RPMI8226 (cell line): ENCODE measurements at places on chromosomes 7 and 10.

- DNase-seq, result peak; percentile 68
Measured at GRCh38 chr10:70918851-70919530, 30.6 kb upstream of the PCBD1 start.

GRCh38 chr7:128456255-128456725 is 612 bp downstream of the HILPDA start:
- DNase-seq, result peak; percentile 25

- DNase-seq, result no peak
Measured at GRCh38 chr10:106577756-106578155, 586.8 kb downstream of the SORCS1 start.

- no peak for DNase-seq
Measured at GRCh38 chr10:123557366-123558108, 108.6 kb upstream of the GPR26 start.

GRCh38 chr7:75953931-75954330 is 39.0 kb downstream of the POR start:
- DNase-seq, result no peak

- DNase-seq, result no peak
Measured at GRCh38 chr10:132482090-132482800, 55.3 kb upstream of the INPP5A start.

DNA sequence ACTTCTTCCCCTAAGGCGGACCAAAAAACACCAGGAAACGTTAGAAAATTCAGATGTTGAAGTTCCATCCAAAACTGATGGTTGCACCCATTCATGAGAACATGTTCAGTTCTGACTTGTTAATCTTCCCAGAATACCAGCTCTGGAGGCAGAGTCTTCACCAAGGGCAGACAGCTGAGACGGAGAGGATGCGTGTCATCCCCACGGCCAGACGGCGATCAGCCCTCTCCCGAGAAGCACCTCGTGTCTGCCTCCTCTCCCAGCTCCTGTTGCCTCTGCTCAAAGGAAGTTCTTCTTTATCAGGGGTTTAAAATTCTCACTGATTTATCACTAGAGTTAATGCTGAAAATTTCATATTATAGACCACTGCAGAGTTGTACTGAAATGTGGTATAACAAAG is 269.7 kb downstream of the ZMYND11 start:
- no peak for DNase-seq

DNA sequence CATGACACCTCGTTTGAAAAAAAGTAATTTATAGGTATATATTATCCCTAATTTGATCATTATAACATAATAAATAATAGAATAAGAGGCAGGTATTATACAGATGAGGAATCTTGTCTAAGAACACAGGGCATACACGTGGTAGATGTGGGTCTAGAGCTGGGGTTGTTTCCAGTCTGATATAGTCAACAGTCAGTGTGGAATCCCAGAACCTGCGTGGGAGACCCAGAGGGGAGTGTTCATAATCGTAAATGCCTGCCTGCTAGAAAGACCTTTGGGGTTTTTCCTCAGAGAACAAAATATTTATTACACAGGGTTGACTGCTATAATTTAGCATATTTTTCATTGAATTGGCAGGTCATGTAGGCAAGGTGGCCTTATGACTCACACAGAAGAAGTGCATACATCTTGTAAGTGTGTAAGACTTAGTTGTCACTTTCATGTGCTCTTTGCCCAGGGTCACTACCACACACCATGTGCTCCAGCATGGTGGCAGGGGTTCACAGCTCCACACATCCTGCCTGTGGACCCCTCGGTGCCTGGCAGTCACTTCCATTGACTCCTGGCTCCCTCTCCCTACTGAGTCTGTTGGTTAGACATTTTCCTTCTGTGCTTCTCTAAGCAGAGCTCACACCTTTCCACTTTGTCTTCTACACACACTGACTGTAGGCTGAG is 94.9 kb upstream of the IKZF1 start:
- DNase-seq, result no peak

DNA sequence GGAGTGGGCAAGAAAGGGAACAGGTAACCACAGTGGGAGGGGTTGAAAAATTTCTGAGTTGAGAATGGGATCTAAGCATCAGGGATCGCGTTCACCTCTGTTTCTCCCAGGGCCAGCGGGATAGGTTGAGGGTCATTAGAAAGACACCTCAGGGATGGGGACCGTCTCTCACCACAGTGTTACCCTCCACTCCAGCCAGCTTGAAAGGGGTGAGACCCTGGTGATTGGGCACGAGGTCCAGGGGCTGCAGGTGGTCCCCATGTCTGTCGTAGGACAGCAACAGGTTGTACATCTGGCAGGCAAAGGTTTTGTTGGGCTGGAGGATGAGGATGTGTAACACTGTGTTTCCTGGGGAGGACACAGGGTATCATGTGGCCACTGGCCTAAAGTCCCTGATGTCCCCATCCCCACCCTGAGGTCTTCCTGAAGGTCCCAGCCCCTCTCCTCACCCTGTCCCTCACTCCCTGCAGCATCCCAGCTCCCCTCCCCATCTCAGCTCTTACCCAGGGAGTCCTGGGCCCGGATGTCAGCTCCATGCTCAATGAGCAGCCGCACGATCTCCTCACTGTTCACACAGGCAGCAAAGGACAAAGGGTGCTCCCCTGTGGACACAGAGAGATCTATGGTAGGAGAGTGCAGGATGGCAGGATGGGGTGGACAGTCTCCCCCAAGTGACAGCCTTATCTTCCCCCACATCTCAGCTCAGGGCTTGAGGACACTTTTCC is 9.1 kb downstream of the TRPV6 start:
- no peak for DNase-seq

- DNase-seq, result no peak
Measured at GRCh38 chr7:99143521-99143852, 421 bp downstream of the SMURF1 start.

GRCh38 chr7:133051066-133051465 is 30.8 kb downstream of the CHCHD3 start:
- DNase-seq, result peak; percentile 31

GRCh38 chr10:117462424-117462792 is 80.1 kb upstream of the EMX2 start:
- DNase-seq, result no peak

GRCh38 chr10:80094231-80094630 is 15.8 kb downstream of the TMEM254 start:
- DNase-seq, result no peak

GRCh38 chr7:158517571-158517970 is 70.1 kb downstream of the PTPRN2 start:
- no peak for DNase-seq

DNA sequence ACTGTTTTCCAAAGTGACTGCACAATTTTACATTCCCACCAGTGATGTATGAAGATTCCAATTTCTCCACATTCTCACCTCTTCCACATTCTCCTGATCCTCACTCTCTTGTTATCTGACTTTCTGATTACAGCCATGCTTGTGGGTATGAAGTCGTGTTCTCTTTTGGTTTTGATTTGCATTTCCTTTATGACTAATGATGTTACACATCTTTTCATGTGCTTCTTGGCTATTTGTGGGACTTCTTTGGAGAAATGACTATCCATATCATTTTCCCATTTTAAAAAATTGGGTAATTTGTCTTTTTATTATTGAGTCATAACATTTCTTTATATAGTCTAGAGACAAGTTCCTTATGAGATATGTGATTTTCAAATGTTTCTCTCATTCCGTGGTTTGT is 10.5 kb upstream of the GIMAP8 start:
- DNase-seq, result no peak

- DNase-seq, result no peak
Measured at GRCh38 chr7:80832006-80832405, 86.8 kb downstream of the SEMA3C start.

GRCh38 chr10:22945934-22946673 is 18.3 kb downstream of the ARMC3 start:
- DNase-seq, result no peak

DNA sequence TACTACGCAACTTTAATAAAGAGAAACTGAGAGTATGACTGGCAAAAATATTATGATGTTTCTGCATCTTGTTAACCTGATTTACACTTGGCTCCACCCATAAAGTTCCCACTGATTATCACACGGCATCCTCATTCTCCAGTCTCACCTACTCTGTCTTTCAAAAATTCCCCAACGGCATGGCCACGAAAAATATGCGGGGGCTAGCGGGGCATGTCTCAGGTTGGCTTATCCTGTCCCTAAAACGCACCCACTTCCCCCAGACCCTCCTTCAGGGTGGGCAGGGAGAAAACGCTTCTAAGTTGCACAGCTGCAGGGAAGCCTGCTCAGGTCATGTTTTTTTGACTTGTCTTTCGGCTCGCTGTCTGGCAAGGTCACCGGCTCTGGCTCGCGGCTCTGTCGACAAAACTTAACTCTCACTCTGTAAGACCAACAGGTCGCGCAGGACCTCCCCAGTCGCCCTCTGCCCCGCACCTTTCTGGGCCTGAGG is 3.8 kb downstream of the CDK6 start:
- peak; percentile 19 for DNase-seq

GRCh38 chr10:132609211-132609610 is 71.6 kb downstream of the INPP5A start:
- no peak for DNase-seq

DNA sequence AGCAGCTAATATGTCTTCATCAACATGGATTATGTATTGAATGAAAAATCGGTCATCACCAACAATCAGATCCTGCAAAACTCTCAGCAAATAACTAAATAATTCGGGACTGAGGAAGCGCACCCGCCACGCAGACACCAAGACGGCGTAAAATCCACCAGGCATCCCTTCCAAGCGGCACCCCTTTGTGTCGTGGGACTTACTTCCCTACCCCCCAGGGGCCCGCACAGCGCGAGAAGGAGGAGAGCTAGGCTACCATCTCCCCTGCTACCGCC is 721 bp downstream of the ARL3 start:
- DNase-seq, result no peak

- DNase-seq, result peak; percentile 63
Measured at GRCh38 chr10:95906677-95907455, 909 bp upstream of the CC2D2B start.

GRCh38 chr7:123784263-123784662 is 35.5 kb upstream of the WASL start:
- DNase-seq, result no peak

GRCh38 chr7:125661-126060 is 66.7 kb upstream of the FAM20C start:
- DNase-seq, result no peak

DNA sequence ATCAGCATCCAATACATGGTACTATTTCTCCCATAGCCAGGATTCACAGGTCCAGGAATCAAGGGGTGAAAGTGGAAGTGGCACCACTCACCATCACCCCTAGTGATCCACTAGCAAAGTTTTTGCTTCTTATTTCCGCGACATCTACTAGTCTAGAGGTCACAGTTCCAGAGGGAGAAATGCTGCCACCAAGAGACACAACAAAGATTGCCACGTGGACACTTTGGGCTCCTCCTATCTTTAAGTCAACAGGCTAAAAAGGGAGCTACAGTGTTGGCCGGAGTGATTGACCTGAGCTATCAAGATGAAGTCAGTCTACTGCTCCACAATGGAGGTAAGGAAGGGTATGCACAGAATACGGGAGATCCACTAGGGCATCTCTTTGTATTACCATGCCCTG is 178.2 kb downstream of the AKR1D1 start:
- no peak for DNase-seq

GRCh38 chr7:127713758-127714157 is 61.8 kb downstream of the SND1 start:
- DNase-seq, result no peak

GRCh38 chr10:124683814-124684213 is 60.4 kb downstream of the FAM53B start:
- no peak for DNase-seq

- DNase-seq, result peak; percentile 83
Measured at GRCh38 chr10:95295031-95295755, 4.4 kb upstream of the PDLIM1 start.

DNA sequence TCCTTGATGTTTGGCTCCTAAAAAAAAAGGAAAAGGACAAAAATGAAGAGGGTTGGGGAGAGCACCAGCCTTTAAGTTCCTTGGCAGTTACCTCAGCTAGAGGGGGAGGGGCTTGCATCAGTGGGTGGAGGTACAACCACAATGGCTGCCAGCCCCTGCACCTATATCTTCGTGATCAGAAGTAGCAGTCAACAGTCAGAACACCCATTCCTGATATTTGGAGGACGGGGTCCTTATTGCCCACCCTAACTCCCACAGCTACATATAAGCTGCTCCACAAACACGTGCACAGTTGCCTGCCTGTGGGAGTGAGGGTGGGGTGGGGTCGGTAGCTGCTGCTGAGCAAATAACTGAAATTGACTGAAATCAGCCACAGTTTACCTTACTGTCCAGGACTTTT is 26.2 kb downstream of the C1GALT1 start:
- no peak for DNase-seq

- no peak for DNase-seq
Measured at GRCh38 chr10:78892338-78893176, 176.2 kb upstream of the ZMIZ1 start.

DNA sequence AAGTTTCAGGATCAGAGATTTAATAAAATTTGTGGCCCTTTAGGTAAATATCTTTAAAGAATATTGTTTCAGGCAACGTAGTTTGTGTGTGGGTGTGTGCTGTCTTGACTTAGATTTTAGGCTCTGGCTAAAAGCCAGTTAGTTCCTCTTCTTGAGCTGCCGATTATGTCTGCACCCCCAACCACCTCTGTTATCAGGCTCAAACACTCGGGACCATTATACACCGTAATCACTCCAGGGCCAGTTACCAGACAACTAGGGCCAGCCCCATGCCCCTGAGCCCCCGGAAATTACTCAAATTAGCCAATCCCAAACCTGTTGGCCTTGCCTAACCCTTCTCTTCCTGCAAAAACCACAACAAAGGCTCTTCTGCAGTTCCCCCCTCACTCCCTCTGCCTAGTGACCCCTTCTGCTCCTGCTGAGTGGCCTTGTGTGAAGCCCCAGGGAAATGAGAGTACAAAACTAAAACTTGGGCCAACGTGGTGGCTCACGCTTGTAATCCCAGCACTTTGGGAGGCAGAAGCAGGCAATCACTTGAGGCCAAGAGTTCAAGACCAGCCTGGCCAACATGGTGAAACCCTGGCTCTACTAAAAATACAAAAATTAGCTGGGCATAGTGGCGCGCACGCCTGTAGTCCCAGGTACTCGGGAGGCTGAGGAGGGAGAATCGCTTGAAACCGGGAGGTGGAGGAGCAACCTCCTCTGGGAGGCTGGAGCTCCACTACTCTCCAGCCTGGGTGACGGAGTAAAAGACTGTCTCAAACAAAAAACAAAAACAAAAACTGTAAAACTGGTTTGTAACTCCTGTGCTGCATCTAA is 9.2 kb upstream of the HNRNPF start:
- no peak for DNase-seq

- no peak for DNase-seq
Measured at GRCh38 chr7:70788276-70788675, 343.7 kb upstream of the GALNT17 start.

DNA sequence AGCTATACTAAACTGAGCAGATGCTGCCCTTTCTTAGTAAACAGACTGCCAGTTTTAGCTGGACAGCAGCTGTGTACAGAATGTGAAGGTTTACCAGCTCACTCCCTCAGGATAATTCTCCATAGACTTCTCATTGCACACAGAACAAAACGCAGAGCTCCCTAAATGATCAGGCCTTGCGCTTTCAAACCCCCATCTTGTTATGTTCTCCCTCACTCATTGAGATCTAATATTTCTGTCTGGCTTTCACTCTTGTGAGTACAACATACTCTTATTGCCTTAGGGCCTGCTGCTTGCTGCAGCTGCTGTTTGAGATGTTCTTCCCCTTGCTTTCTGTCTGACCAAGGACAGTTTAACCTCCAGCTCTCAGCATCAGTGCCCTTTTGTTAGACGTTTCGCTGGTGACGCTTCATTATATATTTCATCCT is 17.3 kb downstream of the VWDE start:
- DNase-seq, result no peak

- DNase-seq, result no peak
Measured at GRCh38 chr7:29940199-29940598, 49.4 kb downstream of the SCRN1 start.
